ENCODE measurements at places on chromosomes 6 and 20.

- no peaks in the 10 kb centered on the region for H3K36me3 ChIP-seq
- H3K4me3 ChIP-seq, result no peak overlapping the region
- no peaks in the 10 kb centered on the region for H3K4me1 ChIP-seq
- no peak for DNase-seq
- no peak overlapping the region for H3K27ac ChIP-seq
These were observed 539.3 kb upstream of the ID4 start for GRCh38 chr6:19297880-19298279.

GRCh38 chr6:44569931-44570385, 182.5 kb downstream of the CDC5L start:
- H3K4me3 ChIP-seq, result no peak overlapping the region
- H3K4me1 ChIP-seq, result no peaks in the 10 kb centered on the region
- H3K27me3 ChIP-seq, result no peaks in the 10 kb centered on the region
- no peak for DNase-seq

- no peaks in the 10 kb centered on the region for H3K36me3 ChIP-seq
- peaks cover 3% of the 10 kb centered on the region for H3K4me1 ChIP-seq
- no peak overlapping the region for H3K27ac ChIP-seq
- no peak for DNase-seq
- peaks cover 12% of the 10 kb centered on the region for H3K27me3 ChIP-seq
These were observed 150.4 kb downstream of the MRPL14 start for GRCh38 chr6:43976706-43977403.

GRCh38 chr6:255751-256083, 36.6 kb upstream of the DUSP22 start:
- no peaks in the 10 kb centered on the region for H3K36me3 ChIP-seq
- H3K27me3 ChIP-seq, result no peaks in the 10 kb centered on the region
- no peaks in the 10 kb centered on the region for H3K4me1 ChIP-seq
- DNase-seq, result no peak

- no peaks in the 10 kb centered on the region for H3K4me1 ChIP-seq
- DNase-seq, result no peak
- no peaks in the 10 kb centered on the region for H3K27me3 ChIP-seq
These were observed 340.1 kb downstream of the PHF3 start for GRCh38 chr6:63975699-63976098.

All from endothelial cell of umbilical vein (primary cell).